Stomach (tissue), 19 donors: ENCODE measurements at places on chromosomes 4 and X.

- no peak for DNase-seq
Observed at GRCh38 chr4:158835226-158836001, 66.6 kb downstream of the FNIP2 start.

DNA sequence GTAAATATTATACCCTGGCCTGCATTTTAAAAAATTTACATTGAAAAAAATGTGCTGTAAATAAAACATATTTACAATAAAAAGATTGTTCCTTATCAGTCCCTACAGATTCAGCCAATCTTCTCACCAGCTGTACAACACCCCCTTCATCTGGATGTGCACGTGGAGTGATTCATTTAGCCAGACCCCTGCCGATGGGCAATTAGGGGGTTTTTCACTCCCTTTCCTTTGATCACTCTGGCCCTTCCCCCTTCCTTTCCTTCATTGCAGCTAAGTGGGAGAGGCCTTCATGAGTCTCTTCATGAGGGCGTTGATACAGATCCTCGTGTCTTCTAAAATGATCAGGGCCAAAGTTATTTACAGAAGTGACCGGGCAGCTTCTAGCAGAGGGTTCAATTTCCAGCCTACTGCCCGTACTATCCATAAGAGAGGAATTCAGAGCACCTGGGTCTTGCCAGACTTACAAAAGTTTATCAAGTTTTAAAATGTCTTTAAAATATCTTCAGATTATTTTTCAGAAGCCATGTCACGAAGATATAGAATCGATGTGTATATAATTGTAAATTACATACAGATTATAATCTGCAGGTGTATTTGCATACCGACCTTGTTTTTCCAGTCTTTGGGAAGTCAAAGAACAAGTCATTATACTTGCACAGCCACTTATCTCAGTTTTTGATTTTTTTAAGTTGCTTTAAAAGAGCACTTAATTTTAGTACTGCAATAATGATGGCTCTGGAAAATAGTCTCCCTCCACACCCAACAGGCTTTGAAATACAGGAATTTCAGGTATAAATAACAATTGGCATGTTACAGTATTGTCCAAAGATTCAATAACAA is 21.4 kb upstream of the RASL11B start:
- DNase-seq = peak; percentile 49

DNA sequence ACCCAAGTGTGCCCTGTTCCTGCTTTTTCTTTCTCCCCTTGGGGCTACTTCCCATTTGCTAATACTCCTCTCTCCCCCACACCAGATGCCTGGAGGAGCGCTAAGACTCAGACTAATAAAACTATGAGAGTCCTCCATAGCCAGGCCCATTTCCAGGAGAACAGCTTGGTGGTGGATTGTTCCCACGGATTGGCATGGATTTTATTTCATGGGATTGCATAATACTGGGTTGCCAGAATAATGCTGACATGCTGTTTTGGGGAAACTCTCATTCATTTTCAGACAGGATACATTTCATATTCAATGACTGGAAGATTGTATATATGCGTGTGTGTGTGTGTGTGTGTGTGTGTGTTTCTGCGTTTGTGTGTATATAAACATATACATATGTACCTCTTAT is 447.5 kb upstream of the PITX2 start:
- DNase-seq = no peak

- DNase-seq = no peak
Observed at GRCh38 chr4:88746206-88746605, 48.6 kb upstream of the NAP1L5 start.

- DNase-seq = no peak
Observed at GRCh38 chrX:97330151-97330550, 446.4 kb downstream of the RPA4 start.

GRCh38 chr4:185192059-185192458 is 11.7 kb downstream of the CFAP97 start:
- no peak for DNase-seq

- DNase-seq = no peak
Observed at GRCh38 chrX:136896121-136896914, 15.8 kb upstream of the RBMX start.

DNA sequence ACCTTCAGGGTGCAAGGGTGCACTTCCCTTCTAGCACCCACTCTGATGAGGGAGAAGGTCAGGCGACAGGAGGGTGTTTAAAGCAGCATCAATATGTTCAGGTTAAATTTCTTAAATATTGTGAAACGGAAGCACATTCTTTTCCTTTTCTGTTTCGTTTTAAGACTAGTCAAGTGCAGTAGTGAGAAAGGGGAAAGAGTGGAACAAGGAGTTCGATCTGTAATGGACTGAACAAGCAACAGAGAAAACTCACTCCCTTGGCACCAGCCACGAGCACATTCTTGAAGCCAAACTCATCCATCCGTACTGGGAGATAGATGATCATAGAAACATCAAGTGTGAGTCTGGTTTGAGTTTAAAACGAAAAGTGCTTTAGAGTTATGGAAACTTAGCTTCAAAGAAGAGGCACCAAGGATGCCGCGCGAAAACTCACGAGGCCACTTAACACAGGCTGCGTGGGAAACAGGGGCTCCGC is 815 bp downstream of the FAM53A start:
- DNase-seq = no peak

- DNase-seq = peak; percentile 40
Observed at GRCh38 chrX:48531358-48531959, 8.1 kb upstream of the TBC1D25 start.

- DNase-seq = no peak
Observed at GRCh38 chr4:23819041-23819511, 70.8 kb downstream of the PPARGC1A start.

DNA sequence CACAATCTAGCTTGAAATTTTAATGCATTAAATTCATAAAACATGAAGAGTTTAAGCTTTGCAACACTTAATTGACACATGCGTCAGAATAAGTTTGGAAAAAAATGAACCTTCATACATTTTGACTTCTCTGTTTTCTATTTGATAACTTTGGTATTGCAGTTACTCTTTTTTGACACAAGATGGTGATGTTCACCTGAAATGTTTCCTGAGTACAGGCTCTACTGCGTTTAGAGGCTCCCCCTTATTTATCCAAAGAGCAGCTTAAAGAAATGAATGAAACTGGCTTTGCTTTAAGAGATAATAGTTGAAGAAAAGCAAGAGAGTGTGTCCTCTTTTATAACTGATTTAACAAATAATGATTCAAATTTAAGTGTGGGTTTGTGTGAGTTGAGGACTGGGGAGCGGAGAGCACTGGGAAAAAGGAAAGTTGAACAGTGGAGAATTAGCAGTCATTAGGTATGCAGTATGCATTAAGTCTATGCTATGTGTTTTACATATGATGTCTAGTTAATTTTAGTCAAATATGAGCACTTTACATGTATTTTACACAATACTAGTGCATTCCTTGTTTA is 180.6 kb upstream of the NUDT6 start:
- peak; percentile 65 for DNase-seq

- no peak for DNase-seq
Observed at GRCh38 chr4:105587841-105588240, 35.4 kb downstream of the ARHGEF38 start.
